ENCODE measurements at places on chromosomes 4 and X.
A peak's percentile ranks its signal among the peaks of the same experiment; 100 is the strongest.

DNA sequence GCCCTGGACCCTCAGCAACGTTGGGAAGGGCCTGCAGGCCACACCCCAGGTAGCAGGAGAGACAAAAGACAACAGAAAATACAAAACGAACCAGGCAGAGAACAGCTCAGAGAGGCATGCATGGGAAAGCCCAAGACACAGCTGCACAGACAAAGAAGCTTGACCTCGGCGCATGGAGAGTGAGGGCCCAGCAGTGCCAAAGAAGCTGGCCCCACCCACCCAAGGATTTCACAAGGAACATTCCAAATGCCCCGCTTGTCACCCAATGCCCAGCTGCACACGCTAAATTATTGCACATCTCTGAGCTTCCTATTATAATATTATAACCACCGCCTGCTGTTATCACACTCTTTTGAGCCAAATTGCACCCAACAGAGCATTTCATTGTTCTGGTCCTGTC lies 147.7 kb upstream of the TBL1X start:
- no peak for DNase-seq

DNA sequence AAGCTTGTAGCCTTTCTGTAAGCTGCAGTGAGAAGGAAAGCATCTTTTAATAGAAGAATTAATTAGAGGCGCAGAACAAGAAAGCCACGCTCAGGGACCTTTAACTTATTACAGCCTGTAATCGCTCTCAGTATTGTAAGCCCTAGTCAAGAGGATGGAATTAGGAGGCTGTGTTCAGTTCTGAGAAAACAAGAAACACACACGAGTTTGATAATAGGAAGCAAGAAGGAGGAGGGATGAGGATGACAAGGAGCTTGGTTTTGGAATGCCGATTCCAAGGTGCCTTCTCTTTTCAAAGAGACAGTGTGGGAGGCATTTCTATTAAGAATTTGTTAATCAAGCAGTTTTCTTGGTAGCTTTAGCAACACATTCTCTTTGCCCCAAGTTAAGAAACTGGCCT lies 69.3 kb downstream of the NYX start:
- no peak for DNase-seq

DNA sequence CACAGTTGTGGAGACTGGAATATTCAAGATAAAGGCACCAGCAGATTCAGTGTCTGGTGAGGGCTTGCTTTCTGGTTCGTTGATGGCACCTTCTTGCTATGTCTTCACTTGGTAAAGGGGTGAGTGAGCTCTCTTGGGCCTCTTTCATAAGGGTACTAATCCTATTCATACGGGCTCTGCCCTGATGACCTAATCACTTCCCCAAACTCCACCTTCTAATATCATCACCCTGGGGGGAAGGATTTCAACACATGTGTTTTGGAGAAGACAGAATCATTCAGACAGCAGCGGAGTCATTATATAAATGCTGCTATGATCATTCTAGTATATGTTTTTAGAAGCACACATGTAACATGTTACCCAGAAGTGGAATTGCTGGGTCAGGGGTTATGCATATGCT lies 295.3 kb upstream of the CTSO start:
- DNase-seq: no peak

GRCh38 chr4:111393781-111394180 lies 751.5 kb upstream of the FAM241A start:
- DNase-seq: no peak

DNA sequence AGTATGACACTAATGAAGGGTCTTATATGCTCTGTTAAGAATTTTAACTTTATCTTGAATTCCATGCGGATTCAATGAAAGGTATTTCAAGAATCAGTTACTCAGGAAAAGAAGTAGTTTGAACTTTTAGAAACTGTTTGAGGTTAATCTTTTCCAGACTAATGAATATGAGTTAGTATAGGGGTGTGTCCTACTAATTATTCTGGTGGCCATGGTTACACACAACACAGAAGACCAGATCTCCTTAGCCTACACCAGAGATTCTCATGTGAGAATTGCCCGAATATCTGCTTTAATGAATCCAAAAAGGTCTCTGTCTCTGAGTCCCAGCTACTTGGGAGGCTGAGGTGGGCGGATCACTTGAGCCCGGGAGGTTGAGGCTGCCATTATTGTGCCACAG lies 100.4 kb downstream of the MMRN1 start:
- no peak for DNase-seq

GRCh38 chr4:181770971-181771370 lies 472.2 kb upstream of the TENM3 start:
- no peak for DNase-seq

DNA sequence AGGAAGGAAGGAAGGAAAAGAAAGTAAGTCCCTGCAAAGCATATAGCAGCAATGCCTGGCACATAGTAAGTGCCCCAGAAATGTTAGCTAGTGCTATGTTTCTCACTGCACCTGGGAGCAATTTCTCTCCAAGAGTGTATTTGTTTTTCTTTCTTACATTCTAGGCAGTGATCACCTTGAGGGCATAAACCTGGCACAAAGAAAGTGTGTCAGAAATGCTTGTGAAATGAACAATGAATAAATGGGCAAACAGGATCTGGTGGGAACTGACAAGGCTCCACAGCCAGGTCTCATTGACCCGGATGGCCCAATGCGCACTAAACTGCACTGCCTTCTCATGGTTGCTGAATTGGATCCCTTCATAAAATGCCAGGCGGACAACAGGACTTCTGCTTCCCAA lies 316.4 kb downstream of the LDB2 start:
- no peak for DNase-seq

- no peak for DNase-seq
These were observed 212.4 kb downstream of the ARHGAP10 start for GRCh38 chr4:147944249-147944648.

DNA sequence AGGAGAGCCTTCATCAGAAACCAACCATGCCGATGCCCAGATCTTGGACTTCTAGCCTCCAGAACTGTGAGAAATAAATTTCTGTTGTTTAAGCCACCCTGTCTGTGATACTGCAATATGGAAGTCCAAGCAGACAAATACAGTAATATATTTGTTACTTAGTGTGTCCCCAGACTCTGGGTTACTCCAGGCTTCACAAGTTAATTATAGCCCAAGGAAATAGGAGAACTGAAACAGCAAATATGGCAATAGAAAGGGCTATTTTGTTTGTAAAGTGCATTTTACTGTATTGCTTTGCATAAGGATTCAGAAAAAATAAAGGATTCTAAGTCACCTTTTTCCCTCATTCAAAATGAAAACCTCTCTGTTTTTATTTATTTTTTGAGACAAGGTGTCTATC lies 15.7 kb downstream of the TIGD4 start:
- DNase-seq: no peak

DNA sequence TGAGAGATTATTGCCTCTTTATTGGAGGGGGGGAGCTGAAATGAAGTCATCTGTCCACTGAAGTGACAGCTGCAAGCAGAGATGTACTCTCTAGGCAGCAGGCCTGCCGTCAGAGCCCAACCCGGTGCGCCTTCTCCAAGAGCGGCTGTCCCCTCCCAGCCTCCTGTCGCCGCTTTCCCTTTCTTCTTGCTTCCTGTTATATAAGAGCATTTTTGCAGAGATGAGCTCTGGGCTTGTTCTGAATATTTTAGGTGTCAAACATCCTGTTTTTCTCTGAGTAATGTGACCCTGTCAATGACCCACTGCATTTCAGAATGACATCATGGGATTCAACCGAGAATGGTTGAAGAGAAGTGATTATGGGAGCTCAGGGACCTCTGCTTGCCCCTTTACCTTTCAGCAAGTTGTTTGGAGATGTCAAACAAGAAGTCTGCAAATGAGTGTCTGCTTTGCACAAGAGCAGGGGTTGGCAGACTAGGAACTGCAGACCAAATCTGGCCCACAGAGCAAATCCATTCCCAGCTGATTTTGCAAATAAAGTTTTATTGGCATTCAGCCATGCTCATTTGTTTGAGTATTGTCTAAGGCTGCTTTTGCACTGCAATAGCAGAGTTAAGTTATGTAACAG lies 79.9 kb downstream of the SLC9A6 start:
- DNase-seq: peak; percentile 36

DNA sequence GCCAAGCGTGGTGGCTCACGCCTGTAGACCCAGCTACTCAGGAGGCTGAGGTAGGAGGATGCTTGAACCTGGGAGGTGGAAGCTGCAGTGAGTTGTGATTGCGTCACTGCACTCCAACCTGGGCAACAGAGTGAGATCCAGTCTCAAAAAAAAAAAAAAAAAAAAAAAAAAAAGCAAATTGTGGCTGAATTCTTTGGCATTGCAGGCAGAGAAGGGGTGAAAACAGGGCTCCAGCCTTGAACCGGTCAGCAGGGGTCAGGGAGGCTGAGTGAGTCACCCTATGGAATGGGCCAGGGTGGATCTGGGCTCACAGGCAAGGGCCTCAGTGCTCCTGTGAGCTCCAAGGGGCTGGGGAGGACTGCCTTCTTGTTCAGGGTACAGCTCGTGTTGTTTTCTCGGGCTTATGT lies 13.2 kb upstream of the FAM3A start:
- no peak for DNase-seq

GRCh38 chr4:63063760-63064159 lies 1345.5 kb downstream of the TECRL start:
- no peak for DNase-seq

DNA sequence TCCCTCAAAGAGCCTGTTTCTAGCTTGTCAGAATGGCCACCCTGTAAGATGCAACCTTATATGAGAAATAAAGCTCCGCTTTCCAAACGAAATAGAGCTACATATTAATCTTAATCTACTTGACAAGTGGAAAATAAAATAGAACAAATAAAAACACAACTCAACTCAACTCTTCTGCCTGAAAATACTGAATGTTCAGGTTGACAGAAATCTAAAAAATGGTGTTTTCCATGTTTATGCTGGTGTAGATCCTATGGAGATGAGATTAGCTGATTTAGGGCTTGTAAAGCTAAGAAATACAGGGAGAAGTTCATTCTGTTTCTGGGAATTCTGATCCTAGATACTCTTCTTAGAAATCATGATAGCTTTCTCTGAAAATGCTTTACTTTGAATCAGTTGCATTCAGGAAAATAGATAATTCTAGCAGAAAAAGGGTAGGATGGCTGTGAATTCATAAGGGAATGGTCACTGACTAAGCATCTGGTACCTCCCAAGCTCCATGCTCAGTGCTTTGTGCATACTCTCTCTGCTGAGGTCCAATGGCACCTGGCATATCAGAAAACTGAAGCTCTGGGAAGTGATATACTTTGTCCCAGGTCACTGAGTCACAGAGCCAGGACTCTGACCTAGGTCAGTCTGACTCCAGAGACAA lies 89.2 kb upstream of the EXOC1L start:
- DNase-seq: no peak

GRCh38 chrX:102042372-102043325 lies 82.8 kb upstream of the TCEAL2 start:
- no peak for DNase-seq

- no peak for DNase-seq
These were observed 10.7 kb upstream of the NKX1-1 start for GRCh38 chr4:1416948-1417260.

DNA sequence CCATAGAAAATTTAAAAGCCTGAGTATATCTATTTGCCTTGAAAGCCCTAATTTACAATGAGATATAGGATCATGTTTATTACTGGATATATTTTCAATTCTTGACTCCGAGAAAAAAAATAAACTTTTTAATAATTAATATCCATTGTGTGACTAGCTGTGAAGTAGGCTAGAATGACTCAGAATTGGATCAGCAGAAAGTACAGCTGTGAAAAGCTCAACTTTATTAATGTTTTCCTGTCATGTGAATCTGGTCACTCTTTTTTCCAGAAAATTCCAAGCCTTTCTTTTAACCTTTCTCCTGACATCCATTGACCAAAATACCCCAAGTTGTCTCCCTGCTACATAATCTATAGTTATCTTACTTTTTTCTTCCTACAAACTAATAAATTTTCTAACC lies 171.8 kb upstream of the PACRGL start:
- DNase-seq: no peak

- DNase-seq: no peak
These were observed 174.6 kb downstream of the PRR32 start for GRCh38 chrX:126994032-126994600.

DNA sequence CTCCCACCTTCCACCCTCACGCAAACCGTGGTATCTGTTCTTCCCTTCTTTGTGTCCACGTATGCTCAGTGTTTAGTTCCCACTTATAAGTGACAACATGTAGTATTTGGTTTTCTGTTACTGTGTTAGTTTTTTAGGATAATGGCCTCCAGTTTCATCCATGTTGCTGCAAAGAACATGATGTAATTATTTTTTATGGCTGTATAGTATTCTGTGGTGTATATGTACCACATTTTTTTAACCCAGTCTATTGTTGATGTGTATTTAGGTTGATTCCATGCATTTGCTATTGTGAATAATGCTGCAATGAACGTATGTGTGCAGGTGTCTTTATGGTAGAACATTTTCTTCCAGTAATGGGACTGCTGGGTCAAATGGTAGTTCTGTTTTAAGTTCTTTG lies 228.1 kb downstream of the FBXO8 start:
- DNase-seq: no peak

GRCh38 chr4:108119199-108119800 lies 49.4 kb downstream of the LEF1 start:
- DNase-seq: no peak

- DNase-seq: no peak
These were observed 152.3 kb downstream of the BTC start for GRCh38 chr4:74642006-74642405.

- no peak for DNase-seq
These were observed 406.3 kb upstream of the CPEB2 start for GRCh38 chr4:14596028-14596427.

DNA sequence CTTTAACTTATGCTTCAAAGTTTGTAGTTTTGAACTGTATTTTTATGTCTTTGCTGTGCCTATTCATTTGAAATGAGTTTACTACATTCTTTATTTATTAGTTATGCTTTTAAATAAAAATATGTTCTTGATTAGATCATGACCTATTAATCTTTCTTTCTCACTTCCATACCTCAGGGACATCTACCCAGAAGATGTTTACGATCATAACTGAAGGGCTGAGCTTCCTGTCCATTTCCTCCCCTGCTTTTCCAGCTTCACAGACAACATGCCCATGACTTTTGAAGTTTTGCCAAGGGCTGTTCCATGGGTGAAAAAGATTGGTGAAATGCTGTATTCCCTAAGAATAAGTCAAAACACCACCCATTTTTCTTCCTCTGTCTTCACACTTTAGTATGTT lies 99.7 kb upstream of the DDIT4L start:
- DNase-seq: no peak

DNA sequence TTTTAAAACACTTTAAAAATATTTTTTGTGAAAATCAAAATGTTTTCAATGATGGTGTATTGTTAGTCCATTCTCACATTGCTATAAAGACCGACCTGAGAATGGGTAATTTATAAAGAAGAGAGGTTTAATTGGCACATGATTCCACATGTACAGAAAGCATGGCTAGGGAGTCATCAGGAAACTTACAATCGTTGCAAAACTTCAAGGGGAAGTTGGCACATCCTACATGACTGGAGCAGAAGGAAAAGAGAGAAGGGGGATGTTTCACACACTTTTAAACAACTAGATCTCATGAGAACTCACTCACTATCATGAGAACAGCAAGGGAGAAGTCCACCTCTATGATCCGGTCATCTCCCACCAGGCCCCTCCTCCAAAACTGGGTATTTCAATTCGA lies 110.7 kb downstream of the TMEM47 start:
- no peak for DNase-seq

- peak; percentile 38 for DNase-seq
These were observed 174.2 kb downstream of the NHS start for GRCh38 chrX:17549107-17549651.
